ENCODE measurements at places on chromosomes 2 and 18.

DNA sequence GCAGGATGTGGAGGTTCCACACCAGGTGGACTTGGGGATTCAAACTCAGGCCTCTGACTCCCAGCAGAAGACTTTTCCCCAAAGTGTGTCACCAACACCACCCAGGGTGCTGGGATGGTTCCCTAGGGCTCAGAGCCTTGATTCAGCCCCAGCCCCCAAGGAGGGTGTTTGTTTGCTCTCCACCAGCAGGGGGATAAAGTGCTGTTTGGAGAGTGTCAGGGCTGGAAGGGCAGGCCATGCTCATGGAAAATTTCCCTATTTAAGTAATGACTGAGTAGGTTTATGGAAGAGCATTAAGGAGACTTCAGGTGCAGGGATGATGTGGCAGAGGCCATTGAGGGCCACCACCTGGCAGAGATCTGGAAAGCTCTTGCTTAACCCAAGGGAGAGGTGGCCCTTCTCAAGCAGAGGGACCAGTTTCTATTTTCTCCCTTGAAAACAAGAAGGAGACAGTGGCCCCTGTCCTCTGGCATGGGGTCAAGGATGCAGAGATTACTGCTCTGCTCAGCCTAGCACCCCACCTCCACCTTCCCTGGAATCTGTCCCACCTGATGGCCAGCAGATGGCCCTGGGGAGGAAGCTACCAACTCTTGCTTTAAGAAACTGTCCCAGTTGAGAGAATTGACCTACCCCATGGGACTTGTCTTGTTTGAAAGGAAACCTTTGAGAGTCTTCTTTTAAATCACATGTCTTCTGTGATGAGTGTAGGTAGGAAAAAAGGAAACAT is 122.1 kb downstream of the ACOXL start:
- DNase-seq = no peak

- no peak for DNase-seq
Observed at GRCh38 chr2:199704358-199705238, 146.4 kb downstream of the FTCDNL1 start.

DNA sequence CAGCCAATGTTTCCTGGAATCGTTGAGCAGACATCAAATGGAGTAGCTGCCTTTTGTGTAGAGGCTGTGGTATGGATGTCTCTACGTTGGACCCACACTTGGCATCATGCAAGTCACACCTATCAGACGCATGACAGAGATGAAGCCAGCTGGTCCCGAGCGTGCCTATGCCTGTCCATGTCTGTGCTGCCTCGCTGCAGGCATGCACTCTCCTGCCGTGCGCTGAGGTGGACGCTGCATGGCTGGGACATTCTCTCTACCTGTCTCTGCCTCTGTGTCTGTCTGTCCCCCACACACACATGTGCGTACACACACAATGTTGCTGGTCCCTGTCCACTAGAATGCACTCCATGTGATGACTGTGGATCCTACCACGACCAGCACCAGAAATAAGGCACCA is 514.2 kb upstream of the MYT1L start:
- peak; percentile 19 for DNase-seq

DNA sequence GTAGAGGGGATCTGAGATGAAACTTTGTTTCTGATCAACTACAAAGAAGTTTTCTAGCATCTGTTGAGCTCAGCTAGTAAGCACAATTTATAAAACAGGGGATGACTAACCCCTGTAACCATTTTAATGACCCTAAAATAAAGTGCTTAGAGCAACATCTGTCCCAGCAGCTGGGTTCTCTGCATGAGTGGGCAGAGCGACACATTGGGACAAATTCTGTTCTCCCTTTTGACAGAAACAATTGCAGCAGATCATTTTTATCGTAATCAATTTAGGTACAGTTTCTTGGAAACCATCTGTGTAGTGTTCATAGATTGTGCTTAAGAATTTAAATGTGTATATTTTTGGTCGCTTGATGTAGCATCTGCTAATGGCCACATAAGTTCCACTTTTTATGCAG is 678.0 kb downstream of the RNF144A start:
- no peak for DNase-seq

GRCh38 chr18:30957066-30957465 is 85.5 kb downstream of the DSC3 start:
- no peak for DNase-seq

DNA sequence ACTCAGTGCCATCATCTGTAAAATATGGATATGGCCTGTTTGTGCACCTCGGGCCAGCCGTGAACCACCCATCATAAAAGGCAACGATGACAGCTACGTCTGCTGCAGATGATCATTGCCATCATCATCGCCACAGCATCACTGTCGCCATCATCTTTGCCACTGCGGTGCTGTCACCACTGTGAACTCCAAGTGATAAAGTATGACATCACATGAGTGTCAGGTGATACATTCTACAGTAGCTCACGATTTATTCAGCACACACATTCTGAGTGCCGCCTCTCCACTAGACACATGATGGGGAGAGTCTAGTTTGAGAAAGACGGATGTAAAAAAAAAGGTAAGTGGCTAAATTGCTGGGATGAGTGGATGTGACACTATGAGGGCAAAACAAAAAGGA is 755.4 kb upstream of the RAB6C start:
- DNase-seq = no peak

DNA sequence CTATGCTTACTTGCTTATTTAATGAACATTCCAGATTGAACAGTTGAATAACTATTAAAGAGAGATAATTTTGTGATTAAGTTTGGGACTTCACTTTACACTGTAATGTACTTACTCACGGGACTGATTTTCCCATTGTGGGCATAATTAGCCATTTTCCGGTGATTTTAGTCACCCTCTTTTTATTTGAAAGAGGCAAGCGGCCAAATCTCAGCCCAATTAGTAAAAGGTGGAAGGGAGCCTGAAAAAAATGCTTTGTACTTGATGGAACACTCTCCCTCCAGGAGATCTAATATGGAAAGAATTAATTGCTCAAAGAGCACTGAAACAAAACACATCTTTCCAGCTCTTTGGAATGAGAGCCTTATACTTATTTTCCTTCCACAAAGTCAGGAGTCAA is 50.2 kb downstream of the CALCRL start:
- no peak for DNase-seq

- DNase-seq = no peak
Observed at GRCh38 chr18:58894930-58895329, 30.3 kb downstream of the ZNF532 start.

GRCh38 chr18:79915161-79916127 is 36.0 kb downstream of the SLC66A2 start:
- no peak for DNase-seq

DNA sequence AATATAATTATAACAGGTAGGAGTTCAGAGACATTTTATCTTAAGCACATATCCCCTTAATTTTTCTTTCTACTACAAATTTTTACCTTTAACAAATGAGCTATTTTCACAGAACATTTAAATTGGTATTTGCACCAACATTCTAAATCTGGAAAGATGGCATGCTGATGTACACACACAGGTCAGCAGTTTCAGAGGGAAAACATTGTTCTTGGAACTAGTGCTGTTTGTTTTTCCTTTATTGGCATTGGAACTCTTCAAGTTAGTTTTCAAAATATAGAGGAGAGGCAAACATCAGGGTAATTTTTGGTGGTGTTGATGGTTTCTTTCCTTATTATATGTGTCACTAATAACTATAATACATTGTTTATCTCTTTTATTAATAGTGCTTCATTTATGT is 155.3 kb downstream of the PHLPP1 start:
- no peak for DNase-seq

GRCh38 chr18:62637807-62638687 is 77.3 kb upstream of the PHLPP1 start:
- no peak for DNase-seq

DNA sequence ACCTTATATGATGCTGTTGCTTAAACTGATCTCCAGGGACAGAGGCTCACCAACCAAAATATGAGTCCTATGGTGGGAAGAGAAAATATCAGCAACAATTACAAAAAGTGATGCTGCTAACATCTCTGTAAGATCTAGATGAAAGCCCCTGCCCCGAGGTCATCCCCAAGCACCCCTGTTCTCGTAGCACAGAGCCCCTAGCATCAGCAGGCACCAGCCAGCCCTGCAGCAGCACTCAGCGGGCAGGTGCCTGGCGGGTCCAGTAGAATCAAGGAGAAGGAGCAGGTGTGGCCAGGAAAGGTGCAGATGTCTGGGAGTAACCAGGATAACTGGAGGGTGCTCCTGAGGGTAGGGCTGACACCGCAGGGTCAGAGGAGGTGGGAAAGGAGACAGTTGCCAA is 474.2 kb upstream of the MYT1L start:
- no peak for DNase-seq

- peak; percentile 30 for DNase-seq
Observed at GRCh38 chr2:173448938-173449471, 94.3 kb downstream of the CDCA7 start.

- DNase-seq = no peak
Observed at GRCh38 chr2:55628931-55629330, 11.5 kb upstream of the PPP4R3B start.

DNA sequence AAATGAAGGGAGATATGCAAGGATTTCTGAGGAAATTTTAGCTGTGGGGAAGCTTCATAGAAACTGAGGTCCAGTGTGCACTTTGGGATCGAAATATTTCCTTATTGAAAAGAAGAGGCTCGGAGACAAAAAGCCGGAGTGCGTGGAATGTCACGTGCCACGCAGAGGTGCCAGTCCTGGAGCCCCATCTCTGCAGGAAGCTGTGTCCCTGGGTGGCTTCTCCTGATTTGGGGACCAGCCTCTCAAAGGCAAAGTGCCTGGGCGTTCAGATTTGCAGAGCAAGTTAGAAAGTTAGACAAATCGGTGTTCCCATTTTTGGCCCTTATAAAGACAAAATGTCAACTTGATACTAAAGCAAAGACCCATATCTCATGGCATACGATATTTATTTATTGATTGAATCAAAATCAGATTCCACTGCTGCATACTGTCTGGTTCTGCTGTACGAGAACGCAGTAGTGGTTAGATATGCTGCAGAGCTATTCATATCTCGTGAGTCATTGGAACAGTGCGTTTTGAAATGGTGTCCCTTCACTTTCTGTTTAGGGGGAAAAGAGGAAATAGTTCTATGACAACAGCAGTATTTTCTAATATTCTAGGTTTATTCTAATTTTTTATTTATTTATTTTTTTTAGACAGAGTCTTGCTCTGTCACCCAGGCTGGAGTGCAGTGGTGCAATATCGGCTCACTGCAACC is 9.1 kb upstream of the ATG16L1 start:
- DNase-seq = no peak

GRCh38 chr2:84175340-84175739 is 283.7 kb downstream of the SUCLG1 start:
- DNase-seq = no peak

DNA sequence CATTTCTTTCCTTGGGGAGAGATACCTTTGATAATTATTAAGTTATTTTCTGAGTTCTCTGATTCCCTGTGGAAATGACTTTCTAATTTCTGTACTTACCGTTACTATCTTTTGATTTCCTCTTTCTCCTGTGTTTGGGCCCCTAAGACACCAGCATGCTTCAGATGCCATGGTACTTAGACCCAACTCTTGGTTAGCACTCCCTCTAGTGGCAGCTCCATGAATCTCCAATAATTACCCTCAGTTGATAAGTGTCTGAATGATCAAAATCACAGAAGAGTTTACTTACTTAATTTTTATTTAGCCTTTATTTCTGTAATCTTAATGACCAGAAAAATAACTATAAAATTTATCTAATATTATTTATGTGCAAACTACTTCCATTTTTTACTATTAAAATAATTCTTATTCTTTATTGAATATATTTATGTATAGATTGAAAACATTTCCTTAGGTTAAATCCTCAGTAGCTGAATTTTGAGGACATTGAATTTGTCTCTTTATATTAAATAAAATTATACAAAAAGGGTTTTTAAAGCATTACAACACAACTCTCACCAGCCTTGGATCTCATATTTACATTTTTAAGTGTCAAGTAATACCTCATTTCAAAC is 300.4 kb downstream of the KCNS3 start:
- no peak for DNase-seq

- peak; percentile 50 for DNase-seq
Observed at GRCh38 chr2:79887747-79888374, 375.0 kb downstream of the CTNNA2 start.

GRCh38 chr2:122864728-122865127 is 1109.3 kb downstream of the TSN start:
- no peak for DNase-seq

DNA sequence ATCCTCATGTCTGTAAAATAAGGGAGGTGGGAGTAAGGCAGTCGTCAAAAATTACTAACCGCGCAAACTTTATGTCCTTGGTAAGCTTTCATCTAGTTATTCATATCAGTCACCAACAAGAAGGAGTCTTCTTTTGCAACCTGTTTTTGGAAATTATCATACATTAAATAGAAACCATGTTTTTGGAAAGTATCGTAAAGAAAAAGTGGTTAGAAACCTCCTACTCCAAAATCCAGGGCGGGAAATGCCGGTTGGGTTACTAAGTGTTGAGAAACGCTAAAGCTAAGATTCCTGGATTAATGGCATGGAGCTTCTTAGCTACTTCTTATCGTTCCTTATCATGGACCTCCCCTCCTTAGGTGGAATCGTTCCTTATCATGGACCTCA is 778 bp downstream of the BBS5 start:
- DNase-seq = no peak

DNA sequence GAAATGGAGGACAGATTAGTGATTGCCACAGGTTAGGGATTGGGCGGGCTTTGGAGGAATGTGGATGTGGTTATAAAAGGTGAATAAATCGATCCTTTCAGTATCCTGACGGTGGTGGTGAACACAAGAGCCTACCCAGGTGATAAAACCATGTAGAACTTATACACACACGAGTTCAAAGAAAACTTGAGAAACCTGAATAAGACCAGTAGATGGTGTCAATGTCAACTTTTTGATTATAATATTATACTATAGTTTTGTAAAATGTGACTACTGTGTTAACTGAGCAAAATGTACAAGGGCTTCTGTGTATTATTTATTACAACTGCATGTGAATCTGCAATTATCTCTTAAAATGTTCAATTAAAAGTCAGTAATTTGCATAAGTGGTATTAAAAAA is 136.3 kb downstream of the ERBB4 start:
- no peak for DNase-seq

DNA sequence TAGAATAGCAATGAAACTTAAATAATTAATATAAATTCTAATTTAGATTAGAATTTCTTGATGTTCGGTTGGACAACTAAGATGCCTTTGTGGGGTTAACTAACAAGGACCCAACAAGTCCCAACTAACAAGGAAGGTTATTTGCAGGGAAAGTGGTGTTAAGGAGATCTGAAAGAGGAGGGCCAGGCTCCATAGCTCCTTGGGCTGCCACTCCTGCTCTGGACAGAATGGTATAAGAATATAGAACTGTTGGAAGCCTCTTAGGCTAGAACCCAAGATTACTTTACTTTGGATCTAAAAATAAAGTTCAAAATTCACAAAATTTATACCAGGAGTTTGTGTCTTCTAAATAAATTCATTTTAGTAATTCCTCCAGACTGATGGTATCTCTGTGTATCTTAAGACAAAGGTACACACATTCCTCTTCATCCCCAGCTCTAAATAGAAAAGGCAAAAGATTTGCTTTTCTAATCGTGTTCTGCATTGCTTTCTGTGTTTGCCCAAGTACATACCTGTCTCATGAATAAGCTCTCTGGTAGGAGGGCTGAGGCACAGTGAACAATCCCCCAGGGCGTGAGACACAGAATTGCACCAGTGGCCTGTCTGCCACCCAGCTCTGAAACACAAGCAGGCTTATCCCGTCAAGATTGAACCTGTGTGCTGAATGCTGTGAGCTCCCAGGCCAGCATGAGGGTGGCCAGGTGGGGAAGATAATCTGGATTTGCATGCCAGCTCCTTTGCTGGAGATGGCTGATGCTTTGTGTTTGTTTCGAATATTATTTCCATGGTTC is 176.0 kb downstream of the ACKR3 start:
- DNase-seq = peak; percentile 96

- DNase-seq = no peak
Observed at GRCh38 chr2:191474464-191474863, 203.5 kb upstream of the NABP1 start.
